ENCODE measurements at places on chromosomes 6 and 20.
A peak's percentile ranks its signal among the peaks of the same experiment; 100 is the strongest.

- DNase-seq, result no peak
Observed at GRCh38 chr20:59829054-59829785, 104.2 kb downstream of the SYCP2 start.

GRCh38 chr6:84581494-84582259 lies 182.7 kb downstream of the TBX18 start:
- DNase-seq, result peak; percentile 67

DNA sequence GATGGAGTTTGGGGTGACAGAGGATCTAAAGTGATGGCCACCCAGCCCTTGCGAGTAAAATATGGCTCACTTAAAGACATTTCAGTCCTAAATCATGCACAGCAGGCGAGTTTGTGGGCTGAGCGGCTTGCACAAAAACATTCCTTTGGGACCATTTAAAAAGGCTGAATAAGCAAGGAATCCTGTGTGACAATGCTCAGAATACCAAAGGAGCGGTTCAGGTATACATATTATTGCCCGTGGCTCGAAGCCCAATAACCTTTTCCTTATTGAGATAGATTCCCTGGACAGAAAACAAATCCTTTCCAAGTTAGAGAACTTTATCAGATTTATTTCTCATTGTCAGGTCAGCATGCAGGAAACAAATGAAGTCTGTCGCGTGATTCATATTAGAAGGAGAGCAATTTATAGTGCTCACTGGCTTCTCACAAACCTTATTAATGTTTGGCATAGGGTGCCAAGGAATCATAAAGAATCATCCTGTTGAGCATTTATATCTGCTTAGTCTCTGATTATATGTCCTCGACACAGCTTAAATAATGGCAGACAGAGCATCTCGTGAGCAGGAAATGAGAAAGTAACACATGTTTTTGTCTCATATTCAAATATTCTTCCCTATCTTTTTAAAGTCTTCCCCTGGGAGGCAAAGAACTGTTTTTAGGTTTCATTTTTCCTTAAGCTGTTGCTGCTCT lies 121.3 kb downstream of the TRMT11 start:
- DNase-seq, result peak; percentile 11

DNA sequence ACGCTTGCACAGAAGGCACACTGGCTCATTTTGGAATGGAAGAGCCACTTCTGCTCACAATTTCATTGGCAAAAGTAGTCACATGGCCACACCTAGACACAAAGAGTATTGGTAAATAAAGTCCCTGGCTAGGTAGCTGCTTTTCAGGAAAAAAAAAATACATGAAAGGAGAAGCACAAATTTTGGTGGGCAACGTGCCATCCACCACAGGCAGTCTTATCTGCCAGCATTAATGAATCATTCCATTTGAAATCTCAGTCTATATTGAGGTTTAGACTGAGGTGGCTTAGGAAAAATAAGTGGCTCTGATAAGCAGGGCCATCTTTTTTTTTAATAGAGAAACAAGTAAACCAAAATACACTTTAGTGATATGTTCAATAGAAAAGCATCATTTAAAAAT lies 44.3 kb downstream of the ADGRB3 start:
- DNase-seq, result no peak

GRCh38 chr6:11563793-11564192 lies 26.2 kb downstream of the TMEM170B start:
- no peak for DNase-seq

All from fibroblast of pulmonary artery (primary cell).